ENCODE measurements at places on chromosomes 7 and 10.

DNA sequence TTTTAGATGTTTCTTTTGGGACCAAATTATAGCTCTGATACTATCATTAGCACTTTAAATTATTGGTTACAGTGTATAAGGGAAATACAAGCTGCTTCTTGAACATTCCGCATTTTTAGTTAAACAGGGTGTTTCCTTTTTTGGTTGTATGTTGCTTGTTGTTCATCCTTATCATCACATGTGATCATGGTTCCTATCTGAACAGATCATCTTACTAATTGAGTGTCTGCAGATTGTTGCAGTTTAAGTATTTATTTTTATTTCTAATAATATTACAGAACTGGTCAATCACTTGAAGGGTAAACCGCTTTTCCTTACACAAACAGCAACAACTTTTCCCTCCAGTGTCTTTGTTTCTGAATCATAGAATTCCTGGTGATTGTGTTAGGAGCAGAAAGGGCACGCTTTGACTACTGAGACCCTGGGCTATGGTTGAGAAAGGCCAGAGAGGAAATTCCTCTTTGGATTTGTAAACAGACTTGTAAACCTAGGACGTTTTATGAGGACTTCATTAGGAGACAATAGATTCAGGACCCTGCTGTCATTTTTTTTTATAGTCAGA is 37.2 kb downstream of the CHN2 start:
- DNase-seq, result no peak

GRCh38 chr10:132407846-132408278 is 10.9 kb downstream of the PWWP2B start:
- DNase-seq, result no peak

DNA sequence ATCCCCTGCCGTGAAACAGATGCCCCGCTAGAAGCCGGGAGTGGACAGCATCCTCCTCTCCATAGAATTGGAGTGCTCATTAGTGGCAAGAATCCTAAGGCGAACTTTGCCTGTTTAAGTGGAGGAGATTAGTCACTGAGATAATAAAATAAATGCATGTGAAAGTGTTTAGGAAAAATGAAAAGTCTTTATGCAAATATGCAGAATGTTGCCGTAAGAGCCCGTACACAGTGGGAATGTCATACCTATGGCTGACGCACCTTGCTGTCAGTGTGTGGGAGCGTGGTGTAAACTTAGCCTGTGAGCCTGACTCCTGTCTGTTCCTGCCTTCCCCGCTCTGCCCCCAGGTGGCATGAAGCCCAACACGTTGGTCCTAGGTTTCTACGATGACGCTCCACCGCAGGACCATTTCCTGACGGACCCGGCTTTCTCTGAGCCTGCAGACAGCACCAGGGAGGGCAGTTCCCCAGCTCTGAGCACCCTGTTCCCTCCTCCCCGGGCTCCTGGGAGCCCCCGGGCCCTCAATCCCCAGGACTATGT is 1.7 kb upstream of the TRIP6 start:
- DNase-seq, result no peak

DNA sequence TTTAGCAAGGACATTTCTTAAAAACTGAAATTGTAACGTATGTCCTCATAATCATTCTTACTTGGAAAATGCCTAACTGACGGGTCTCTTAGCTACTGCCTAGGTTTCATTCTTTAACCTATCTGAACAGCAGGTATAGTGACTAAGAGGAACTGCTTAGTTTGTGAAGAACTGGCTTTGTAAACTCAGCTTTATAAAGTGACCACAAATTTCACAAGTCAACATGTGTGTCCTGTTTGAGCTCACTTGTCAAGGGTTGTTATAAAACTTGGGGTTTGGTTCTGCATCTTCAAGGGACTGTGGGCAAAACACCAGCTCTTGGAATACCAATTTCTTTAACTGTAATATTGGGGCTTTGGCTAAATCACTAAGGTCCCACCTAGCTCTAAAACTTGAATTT is 32.2 kb downstream of the MRPS33 start:
- DNase-seq, result no peak

DNA sequence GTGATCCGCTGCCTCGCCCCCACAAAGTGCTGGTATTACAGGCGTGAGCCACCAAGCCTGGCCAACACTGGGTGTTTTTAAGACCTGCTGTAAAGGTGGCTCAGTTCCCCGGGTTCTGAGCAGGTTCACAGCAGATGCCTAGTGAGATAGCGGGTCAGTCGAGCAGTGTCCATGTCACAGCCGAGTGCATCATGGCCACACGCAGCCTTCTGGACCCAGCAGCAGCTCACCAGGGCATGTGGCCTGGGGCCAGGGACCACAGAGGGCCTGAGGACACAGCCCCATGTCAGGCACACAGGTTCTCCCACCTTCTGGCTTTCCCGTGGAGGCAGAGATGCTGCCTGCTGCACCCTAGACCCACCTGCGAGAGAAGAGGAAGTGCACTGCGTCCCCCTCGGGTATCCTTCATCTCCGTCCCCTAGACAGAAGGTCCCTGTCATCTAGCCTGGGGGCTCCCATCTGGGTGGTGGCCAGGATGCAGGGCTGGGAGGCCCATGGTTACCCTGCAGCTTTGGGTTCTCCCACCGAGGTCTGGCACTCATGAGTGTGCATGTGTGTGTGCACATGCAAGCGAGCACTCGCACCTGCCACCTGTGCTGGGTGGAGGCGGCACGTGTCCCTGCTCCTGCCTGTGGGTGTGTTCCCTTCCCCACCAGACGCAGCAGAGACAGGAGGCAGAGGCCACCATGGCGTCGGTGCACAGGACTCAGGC is 98.6 kb downstream of the NKX6-2 start:
- no peak for DNase-seq

DNA sequence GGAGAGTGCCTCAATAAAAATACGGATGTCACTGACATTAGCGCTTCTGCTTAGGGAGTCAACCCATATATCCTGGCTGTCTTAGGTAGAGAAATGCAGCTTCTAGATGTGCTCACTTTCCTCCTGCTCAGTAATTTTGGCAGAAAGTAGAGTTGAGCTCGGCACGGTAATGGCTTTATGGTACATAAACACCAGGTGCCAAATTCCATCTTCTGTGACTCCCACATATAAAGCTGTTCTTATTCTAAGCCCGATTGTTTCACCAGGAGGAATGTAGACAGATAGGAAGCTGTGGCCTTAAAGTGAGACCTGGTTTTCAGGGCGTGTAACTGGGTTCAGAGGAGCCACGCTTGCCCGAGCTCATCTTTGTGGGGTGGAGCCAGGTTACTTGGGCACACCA is 143.7 kb downstream of the CREB5 start:
- no peak for DNase-seq

- DNase-seq, result no peak
These were observed 463.6 kb downstream of the ZWINT start for GRCh38 chr10:55897490-55897921.

GRCh38 chr10:3714531-3714930 is 70.5 kb downstream of the KLF6 start:
- DNase-seq, result no peak

DNA sequence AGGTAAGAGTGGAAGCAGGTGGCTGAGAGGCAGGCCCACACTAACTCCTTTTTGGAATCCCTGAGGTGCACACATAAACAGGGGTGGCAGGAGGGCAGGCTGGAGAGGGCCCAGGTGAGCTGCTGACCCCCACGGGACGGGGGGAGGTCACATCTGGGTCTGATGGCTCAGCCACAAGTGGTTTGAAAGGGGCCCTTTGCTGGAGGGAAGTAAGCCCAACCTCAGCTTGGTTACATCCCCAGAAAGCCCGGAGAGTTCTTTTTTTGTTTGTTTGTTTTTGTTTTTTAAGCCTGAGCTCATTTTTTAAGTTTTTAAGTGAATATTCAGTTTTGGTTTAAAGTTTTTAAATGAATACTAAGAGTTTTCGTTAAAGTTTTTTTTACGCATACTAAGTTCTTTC is 72.8 kb upstream of the CUX1 start:
- DNase-seq, result no peak

DNA sequence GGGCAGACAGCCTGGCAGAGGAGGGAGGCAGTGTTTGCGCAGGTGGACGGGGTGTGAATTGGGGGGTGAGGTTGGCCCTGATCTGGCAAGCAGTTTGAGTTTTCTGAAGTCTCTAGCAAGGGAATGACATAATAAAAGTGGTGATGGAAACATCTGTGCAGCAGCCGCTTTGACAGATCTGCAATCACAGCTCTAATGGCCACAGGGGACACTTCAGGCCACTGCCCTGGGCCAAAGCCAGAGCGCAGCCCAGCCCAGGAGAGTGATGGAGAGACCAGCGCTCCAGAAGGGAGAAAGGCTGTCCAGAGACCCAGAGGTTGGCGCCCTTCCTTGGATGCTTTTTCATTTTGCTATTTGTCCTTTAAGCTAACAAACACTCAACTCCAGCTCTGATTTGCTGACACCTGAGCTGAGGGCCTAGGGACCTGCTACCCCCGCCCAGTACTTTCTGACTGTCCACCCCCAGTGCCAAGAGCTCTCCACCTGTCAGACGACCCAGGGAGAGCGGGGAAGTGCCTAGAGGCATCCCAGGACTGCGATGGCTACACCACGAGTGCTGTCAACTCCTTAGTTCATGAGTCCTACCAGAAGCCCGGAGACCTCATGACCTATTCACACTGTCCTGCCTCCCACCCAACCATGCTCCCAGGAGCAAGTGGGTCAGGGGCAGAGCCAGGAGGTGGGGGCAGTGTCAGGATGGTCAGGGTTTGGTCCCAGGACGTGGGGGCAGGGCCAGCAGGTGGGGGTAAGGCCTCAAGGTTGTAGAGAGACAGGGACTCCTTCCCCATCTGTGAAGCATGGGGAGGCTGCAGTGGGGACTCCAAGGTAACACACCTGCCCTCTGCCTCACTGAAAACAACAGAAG is 112.6 kb downstream of the PRKAG2 start:
- DNase-seq, result no peak

DNA sequence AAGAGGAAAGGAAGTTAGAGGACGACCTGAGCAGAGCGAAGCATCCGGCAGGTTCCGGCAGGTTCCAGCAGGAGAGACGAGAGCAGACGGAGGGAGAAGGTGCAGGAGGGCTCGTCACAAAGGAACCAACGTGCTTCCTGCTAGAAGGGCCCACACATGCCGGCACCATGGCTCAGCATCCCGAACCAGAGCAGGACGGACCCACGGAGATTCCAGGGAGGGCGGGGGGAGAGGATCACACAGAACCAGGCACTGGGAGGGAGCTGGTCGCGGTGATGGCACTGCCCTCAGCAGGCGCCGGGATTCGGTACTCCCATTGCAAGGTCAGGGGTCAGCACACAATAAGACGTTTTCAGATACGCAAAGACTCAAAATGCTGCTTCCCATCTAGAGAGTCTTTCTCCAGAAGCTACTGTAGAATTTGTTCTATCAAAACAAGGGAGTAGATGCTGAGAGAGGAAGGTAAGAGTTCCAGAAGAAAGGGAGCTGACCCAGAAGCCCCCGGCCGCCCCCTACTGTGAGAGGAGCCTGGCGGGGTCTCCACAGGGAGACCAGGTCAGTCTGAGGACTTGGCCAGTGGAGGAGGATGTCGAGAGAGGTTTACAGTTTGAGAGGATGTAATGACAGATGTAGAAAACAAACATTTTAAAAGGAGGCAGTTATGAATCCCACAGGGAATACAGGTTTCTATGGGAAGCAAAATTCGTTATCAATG is 23.6 kb upstream of the PWWP2B start:
- DNase-seq, result no peak

- DNase-seq, result no peak
These were observed 15.6 kb downstream of the CHAT start for GRCh38 chr10:49629431-49629881.

DNA sequence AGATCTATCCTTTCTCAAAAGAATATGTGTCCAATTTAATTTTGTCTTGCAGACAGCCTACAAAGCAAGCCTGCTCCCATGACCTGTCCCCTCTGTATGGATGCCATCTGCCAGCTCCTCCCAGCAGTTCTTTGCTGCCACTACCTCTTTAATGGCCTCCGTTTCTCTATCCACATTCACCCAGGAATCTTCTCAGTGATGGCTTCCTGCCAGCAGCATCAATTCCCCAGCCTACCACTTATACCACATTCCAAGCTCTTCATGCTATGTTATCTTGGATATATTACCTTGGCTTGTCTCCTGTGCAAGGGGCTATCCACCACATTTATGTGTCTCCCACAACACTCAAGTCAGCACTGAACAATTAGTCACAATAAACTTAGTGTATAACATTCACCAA is 133.2 kb downstream of the VPS50 start:
- no peak for DNase-seq

GRCh38 chr7:135758531-135758932 is 9.9 kb upstream of the FAM180A start:
- no peak for DNase-seq

- DNase-seq, result no peak
These were observed 1002.0 kb downstream of the LRMDA start for GRCh38 chr10:76433161-76434005.

- DNase-seq, result no peak
These were observed 176.8 kb upstream of the AGR3 start for GRCh38 chr7:17058568-17058967.

- DNase-seq, result no peak
These were observed 90.1 kb upstream of the ADCY1 start for GRCh38 chr7:45484094-45484493.

GRCh38 chr10:116548301-116548700 is 2.6 kb downstream of the PNLIP start:
- no peak for DNase-seq

- DNase-seq, result no peak
These were observed 143.9 kb downstream of the LSM5 start for GRCh38 chr7:32346253-32346652.

GRCh38 chr7:128384726-128385125 is 23.2 kb upstream of the PRRT4 start:
- no peak for DNase-seq

DNA sequence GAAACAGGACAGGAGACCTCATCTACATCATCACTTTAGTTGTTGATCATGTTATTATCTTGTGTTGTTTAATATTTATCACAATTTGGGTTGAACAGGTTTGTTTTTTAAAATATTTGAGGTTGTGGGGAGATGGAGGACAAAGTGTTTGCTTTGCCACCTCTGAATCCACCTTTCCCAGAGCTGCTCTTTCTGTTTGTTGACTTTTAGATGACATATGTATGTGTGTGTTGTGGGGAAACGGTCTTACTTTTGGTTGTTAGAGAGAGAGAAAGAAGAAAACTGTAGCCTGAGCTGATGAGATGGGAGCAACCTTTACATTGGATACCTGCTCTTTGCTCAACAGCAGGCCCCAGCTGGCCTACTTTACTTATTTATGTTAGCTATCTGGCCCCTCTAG is 19.0 kb upstream of the SLC16A12 start:
- DNase-seq, result no peak

DNA sequence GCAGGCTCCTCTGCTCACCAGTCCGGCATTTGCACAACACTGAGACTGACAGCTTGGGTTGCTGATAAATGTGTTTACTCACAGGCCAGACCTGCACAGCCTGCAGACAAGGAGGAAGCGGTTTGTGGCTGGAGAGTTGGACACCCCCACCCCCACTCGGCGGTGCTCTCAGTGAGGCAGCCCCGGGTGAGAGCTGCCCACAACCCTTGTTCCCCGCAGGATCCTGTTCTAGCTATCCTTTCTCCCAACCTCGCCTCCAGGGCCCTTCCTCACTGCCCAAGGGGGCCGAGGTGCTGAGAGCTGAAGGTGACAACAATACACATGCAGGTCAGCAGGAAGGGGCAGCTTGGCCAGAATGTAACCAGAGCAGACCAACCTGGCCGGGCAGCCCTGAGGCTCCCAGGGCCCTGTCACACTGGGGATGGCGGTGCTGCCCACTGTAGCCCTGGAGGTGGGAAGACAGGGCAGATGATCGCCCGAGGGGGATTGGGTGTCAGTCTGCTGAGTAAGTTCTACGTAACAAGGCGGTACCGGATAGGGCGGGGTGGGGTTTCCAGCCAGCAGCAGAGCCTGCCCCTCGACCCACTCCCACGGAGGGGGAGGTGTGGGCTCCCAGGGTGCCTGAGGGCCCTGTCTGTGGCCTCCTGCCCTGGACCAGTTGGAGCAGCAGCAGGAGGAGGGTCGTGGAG is 2.1 kb upstream of the ADAM8 start:
- no peak for DNase-seq

GRCh38 chr10:14261336-14261735 is 69.4 kb downstream of the FRMD4A start:
- DNase-seq, result no peak
